Kidney (tissue), 22 donors: ENCODE measurements at places on chromosomes 3 and 15. TPM values are rescaled to one million over a fixed set of nuclear protein-coding genes. Genes with fewer than 3 reads are reported as not detected.
A peak's percentile ranks its signal among the peaks of the same experiment; 100 is the strongest.

CCR1 gene
- total RNA-seq = 13.8 TPM

DUOX1 gene
- 1.6 TPM for total RNA-seq

DNA sequence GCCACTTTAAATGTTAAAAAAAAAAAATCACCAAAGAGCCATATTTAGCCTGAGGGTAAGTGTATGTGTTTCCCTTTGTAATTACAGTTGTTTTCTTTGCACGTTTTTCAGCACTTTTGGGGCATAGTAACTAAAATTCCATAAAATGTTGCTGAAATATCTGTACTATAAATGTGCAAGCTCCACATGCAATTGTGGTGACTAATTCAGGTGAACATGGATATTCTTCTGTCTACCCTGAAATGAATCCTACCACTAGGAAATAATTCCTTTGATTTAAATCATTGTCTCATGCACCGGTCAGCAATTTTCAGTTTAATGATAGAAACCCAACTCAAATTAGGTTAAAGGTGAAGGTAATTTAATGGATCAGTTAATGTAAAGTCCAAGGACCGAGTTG is 13.1 kb upstream of the TFG start:
- no peak for DNase-seq

DNA sequence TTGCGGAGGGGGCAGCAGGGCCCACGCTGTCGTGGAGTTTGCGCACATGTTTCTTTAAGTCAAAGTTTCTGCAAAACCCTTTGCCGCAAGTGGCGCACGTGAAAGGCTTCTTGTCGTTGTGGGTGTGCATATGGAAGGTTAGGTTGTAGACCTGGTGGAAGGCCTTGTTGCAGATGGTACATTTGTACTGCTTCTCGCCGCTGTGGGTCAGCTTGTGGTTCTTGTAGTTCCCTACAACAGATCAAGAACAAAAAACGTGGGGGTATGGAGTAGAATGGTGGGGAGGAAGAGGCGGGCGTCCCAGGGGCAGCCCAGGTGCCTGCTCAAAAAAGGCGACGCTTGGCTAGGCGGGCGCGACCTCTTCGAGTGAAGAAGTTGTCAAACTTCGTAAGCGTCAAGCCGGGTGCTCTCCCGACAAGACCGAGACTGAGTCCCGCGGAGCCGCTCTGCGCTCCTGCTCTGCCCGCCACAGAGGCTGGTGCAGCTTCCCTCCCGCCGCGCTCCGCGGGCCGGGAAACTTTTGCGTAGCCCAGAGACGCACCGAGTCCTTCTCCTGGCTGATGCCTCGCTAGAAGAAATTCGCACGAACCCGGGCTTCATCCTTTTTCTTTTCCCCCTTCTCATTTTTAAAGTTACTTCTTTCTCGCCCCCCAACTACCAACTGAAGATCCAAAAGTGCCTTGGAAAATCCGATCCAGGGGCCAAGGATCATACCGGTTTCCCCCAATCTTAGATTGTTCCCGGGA is 3.1 kb downstream of the FEZF2 start:
- DNase-seq = peak; percentile 48

DNA sequence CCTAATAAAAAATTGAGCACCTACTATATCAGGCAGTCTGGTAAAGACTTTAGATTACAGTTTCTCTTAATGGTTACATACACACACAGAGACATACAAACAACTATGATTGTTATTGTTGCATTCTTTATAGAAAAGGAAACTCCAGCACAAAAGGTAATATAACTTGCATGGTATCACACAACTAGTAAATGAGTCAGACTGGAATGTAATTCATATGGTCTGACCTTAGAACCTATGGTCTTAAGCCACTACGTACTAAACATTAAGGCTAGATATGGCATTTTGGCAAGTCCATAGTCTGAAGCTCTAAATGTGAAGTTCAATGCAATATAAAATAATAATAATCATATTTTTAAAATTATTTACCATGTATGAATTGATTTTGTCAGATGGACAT is 380.6 kb downstream of the LSAMP start:
- DNase-seq = no peak

DNA sequence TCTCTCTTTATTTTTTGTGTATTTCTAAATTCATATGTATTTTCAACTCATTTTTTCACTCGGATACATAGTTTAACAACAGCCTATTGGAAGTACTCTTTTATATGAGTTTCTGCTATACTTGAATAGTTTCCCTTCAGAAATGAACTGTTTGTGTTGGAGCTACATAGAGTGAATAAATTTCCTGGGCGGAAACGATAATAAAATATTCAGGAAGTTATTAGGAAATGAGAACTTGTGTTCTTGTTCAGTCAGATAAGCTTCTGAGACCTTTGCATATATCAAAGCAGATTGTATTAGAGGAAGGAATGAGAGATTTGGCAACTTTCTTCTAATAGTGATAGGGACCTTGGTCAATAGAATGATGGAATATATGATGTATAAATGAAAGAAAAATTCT is 27.3 kb downstream of the NEO1 start:
- no peak for DNase-seq

DNA sequence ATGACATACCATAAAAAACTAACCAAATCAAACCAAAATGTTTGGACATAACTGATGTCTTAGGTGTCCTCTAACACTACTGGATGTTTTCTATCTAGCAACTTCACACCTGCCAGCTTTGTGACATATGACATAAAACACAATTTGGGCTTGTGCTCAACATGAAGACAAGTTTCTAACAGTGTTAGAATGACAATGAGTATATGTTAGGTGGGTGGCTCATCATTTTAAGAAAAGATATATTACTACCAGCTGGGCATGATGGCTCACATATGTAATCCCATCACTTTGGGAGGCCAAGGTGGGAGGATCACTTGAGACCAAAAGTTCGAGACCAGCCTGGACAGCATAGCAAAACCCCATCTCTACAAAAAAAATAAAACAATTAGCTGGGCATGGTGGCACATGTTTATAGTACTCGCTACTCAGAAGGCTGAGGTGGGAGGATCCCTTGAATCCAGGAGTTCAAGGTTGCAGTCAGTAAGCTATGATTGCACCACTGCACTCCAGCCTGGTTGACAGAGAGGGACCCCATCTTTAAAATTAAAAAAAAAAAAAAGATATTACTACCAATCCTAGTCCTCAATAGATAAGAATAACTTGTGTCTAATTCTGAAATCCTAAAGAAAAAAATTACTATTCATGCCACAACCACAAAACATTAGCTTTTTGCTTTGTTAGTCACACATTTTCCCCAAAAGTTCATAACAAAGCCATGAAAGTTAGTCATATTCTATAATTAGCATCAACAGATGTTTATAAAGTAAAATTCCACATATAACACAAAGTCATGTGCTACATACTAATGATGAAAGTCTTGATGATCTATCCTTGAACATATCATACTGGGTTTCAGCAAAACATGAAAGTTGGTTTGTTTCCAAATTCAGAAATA is 59.9 kb downstream of the LRRFIP2 start:
- DNase-seq = no peak

DNA sequence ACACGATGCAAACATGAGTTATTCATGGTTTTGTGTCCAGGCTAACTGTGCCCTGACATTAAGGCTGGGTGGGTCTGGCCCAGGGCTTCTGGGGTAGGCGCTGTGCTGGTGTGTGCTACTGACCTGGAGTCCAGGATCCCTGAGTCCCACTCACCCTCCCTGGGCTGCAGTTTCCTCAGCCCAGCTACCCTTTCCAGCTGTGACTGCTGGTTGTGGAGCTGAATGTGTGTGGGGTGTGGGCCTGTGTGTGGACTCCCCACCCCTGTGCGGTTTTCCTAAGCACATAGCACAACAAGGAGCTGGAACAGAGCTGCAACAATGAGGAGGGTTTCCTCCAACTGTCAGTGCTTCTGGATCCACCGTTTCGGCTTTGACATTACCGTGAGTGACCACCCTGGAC is 38.0 kb downstream of the SMAD3 start:
- DNase-seq = no peak
